ENCODE measurements at places on chromosomes 6 and 20. TPM values are rescaled to one million over a fixed set of nuclear protein-coding genes. Genes with fewer than 3 reads are reported as not detected.

Gene CLPSL1
- not detected for total RNA-seq

Gene MUCL3
- total RNA-seq, result not detected

Gene PLA2G7
- total RNA-seq, result 2.7 TPM

Gene FOXQ1
- total RNA-seq, result 10.8 TPM

Gene PRSS35
- 47.9 TPM for total RNA-seq

Gene PTCHD4
- total RNA-seq, result 0.95 TPM

Gene PRPH2
- total RNA-seq, result 5.1 TPM

Gene SPATS1
- total RNA-seq, result not detected

Gene MICB
- 1.6 TPM for total RNA-seq

Gene SFTA2
- not detected for total RNA-seq

Gene C6orf15
- not detected for total RNA-seq

DNA sequence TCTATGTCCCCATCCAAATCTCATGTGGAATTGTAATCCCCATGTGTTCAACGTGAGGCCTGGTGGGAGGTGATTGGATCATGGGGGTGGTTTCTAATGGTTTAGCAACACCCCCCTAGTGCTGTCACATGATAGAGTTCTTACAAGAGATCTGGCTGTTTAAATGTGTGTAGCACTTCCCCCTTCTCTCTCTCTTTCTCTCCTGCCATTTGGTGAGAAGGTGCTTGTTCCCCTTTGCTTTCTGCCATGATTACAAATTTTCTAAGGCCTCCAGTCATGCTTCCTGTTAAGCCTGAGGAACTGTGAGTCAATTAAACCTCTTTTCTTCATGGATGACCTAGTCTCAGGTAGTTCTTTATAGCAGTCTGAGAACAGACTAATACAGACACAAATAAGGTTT lies 165.4 kb downstream of the OGFRL1 start:
- no peak for DNase-seq

GRCh38 chr6:7254980-7255835 lies 57.8 kb downstream of the SSR1 start:
- no peak for DNase-seq

- no peak for DNase-seq
These were observed 35.9 kb upstream of the PIM1 start for GRCh38 chr6:37134036-37134395.

DNA sequence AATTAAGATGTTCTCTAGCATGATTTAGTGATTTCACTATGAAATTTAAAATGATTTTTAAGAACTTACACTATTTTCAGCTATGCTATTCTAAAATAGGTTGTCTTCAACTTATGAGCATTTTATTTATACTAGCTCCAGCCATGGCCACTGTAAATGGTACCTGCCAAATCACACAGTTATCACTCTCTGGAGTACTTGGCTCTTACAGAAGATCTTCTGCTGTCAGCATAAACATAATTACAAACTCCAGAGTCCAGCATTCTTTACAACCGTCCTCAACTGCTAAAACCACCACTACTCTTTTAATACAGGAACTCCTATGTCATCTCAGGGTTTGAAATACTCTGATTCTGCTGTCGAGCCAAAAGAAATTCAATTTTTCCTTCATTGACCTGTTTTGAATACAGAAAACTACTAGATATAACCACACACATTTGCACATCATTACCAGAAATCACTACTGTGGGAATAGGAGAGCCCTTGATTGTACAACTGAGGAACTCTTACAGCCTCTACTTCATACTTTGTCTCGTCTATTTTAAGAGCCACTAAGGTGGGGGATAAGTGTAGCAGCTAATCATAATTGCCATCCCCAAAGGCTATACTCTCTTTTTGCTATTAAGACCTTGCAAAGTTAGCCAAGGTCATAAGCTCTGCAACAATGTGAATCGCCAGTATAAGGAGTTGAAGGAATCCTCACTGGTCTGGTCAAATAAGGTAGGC lies 93.7 kb downstream of the PHIP start:
- DNase-seq, result no peak

DNA sequence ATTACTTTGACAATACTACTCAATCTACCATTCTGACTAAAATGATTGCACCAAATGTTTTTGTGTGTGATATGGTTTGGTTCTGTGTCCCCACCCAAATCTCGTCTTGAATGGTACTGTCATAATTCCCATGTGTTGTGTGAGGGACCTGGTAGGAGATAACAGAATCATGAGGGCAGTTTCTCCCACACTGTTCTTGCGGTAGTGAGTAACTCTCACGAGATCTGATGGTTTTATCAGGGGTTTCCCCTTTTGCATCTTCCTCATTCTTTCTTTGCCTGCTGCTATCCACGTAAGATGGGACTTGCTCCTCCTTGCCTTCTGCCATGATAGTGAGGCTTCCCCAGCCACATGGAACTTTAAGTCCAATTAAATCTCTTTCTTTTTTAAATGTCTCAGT lies 20.8 kb downstream of the SYCP2 start:
- no peak for DNase-seq

- DNase-seq, result no peak
These were observed 11.3 kb downstream of the SERPINB6 start for GRCh38 chr6:2959909-2960719.

GRCh38 chr6:83215131-83216047 lies 22.2 kb downstream of the RWDD2A start:
- DNase-seq, result peak; percentile 36

DNA sequence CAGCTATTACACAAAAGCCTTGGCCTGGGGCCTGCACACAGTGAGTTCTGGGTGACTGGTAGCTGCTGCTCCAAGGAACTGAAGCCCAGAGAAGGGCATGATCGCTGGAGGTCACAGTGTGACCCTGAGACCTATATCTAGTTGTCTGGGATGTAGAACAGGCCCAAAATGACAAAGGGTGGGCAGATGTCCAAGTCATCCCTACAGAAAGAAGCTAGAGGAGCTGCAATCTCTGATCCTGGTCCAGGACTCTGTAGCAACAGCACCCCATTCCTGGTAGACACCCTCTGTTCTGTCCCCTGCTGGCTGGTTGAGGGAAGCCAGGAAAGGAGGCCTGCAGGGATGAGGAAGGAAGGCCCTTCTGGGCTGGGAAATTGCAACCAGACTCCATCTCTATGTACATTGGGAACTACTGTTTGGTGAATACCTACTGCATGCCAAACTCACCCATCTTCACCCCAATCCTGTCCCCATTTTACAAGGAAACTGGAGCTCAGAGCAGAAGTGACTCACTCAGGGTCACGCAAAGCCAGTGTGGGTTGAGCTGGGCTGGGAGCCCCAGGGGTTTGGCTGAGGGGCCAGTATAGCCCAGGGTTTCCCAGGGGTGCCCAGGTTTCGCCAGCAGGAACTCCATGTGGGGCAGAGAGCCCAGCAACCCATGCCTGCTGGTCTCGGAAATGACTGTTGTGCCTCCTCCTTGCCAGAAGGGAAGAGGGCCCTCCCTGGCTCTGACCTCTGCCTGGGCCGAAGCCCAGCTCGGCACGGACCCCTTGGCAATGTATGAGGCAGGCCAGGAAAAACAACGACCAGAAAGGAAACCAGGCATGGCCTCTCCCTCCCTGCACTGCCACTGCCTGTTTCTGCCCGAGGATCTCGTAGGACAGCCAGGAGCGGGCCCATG lies 44.9 kb upstream of the TLDC2 start:
- no peak for DNase-seq

- no peak for DNase-seq
These were observed 126.5 kb upstream of the JAG1 start for GRCh38 chr20:10800288-10800687.

DNA sequence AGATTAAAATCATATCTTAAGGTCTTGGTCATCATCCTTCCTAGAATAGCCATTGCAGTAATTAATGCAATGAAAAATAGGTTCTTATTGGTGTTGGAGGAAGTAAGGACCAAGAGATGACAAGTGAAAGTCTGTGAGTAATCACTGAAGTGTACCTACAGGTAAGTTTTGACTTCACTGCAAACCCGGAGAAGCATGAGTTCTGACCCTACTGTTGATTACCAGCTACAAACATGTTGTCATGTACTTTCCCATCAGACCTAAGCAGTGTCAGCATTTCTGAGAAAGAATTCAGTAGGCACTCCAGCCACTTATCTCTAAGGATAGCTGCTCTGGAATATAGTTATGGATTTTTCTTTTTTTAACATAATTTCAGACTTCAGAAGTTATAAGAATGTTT lies 280.9 kb downstream of the ZFAND3 start:
- DNase-seq, result no peak

DNA sequence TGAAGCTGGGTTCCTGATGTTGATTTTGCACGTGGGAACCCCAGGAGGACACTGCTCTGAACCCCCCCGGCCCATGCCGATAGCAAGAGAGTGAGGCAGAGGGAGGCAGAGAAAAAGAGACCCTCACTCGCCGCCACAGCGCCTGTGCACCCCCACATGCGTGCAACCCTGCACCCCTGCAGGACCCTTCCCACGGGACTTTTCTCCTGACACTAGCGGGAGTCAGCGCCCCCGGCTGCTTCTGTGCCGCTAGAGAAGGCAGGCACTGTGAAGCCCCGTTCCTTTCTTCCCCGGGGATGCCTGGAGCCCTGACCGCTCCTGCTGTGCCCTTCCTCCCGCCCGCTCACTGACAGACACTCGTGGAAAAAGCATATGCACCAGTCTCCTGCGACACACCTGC lies 67.4 kb downstream of the GMPR start:
- no peak for DNase-seq

DNA sequence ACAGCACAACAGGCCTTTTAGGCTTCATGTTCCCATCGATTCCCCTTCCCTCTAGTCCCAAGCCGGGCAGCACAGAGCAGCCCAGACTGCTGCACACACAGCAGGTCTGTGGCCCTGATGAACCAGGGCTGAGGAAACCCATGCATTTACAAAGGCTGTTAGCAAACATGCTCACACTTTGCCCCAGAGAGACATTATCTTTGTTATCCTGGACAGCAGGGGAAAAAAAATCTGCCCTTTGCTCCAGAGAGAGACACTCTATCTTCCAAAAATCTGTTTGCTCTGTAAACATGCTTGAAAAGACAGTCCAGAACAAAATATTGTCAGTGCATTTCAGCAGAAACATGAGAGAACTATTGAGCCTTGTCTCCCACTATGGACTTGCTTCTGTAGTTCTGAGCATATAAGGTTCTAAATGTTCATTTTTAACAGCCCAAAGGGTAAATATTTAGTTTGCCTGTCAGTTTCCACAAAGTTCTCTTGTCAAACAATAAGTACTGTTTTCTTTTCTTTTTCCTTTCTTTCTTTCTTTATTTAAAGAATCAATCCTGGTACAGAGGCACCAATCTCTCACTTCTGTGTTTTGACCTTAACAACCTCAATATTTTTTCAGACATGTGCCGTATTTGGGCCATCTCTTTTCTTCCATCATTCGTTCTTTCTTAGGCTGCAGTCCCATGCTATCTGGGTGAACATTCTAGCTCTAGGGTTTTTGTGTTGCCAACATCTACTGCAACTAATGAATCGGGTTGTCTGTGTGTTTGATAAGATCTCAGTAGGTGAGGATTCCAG lies 468.0 kb downstream of the EPM2A start:
- no peak for DNase-seq

DNA sequence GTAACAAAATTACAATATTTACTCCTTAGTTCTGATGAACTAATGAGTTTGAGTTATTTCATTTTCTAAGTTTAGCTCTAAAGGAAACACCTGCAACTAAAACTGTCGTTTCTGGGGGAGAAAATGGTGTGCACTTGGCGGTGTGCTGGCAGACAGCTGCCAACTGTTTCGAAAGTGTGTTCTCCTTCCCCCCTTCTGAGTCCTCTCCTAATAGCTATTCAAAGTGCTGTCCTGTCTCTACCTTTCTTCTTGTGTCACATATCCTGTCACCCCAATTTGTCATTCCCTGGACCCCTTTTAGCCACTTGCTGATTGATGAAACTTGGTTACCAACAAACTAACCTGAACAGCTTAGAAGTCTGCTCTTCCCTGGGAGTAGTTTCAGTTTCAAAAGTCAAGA lies 4.9 kb upstream of the UBE2J1 start:
- no peak for DNase-seq

DNA sequence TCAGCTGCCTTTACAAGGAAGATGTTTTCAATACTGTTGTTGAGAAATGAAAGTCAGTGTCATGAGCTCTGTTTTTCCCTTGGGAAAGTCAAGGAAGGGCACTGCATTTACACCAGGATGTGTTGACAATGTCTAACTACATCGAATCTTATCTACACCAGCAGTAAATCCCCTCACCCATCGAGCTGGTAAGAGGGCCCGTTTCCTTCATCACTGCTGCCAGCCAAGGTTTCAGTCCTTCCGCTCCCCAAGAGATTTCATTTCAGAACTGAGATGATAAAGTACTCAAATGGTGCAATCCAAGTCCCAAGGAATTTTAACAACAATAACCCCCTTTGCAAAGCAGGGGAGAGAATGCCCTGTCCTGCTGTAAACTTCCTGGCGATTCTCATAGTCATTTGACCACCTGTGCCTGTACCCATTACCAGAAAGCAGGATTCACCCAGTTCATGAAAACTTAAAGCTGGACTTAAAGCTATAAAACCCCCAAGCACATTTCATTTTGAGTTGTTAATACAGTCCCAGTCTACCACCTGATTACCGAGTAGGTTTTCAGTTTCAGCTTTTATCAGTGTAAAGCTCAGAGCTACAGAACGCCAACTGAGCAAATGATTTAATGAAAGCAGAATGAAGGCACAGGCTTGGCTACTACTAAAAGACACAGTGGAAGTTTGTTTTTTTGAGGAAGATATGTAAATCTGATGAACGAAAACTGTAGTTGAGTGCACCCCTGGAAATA lies 122.5 kb upstream of the TAB2 start:
- no peak for DNase-seq

- DNase-seq, result no peak
These were observed 40.2 kb upstream of the MRGBP start for GRCh38 chr20:62755817-62756724.

DNA sequence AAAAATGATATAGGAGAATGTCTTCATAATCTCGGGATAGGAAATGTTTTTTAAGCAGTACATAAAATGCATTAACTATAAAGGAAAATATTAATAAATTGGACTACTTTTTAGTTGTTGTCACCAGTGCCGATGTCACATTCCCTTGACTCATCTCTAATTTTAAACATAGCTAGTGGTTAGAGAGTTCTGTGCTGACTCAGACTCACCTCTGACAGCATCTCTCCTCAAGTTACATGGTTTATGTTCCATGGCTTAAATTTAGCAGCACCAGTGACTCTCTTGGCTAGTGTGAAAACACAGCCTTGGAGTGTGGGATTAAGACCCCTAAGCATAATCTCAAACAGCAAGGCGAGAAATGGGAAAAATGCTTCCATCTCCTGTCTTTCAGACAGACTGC lies 311.8 kb upstream of the MMS22L start:
- DNase-seq, result no peak

Data from urinary bladder (tissue), 4 donors.